ENCODE measurements at places on chromosomes 16 and 17.

DNA sequence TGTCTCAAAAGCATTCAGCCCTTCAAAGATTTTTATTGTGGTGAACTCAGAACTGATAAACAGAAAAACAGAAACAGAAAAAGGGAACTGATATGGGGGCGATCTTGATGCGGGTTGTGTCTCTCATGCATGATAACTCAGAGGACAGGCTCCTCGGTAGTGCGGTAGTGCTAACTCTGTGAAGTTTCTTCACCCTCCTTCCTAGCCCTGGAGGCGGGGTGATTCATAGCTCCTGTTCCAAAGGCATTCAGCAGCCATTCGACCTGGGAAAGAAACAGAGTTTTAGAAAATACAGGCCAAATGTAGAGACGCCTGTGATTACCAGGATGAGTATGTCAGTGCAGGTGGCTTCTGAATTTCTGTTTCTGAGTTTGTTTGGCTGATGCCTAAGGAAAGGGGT is 5.5 kb upstream of the MAF start:
- no peak for DNase-seq

- DNase-seq = no peak
Observed at GRCh38 chr17:42002175-42002791, 15.0 kb downstream of the DNAJC7 start.

GRCh38 chr17:19533718-19534561 is at the start of gene SLC47A1:
Gene SLC47A1, plus strand, starts transcription at chr17:19533854. Its CDS starts 86 bp downstream, at chr17:19533940.
- peak; percentile 39 for DNase-seq

DNA sequence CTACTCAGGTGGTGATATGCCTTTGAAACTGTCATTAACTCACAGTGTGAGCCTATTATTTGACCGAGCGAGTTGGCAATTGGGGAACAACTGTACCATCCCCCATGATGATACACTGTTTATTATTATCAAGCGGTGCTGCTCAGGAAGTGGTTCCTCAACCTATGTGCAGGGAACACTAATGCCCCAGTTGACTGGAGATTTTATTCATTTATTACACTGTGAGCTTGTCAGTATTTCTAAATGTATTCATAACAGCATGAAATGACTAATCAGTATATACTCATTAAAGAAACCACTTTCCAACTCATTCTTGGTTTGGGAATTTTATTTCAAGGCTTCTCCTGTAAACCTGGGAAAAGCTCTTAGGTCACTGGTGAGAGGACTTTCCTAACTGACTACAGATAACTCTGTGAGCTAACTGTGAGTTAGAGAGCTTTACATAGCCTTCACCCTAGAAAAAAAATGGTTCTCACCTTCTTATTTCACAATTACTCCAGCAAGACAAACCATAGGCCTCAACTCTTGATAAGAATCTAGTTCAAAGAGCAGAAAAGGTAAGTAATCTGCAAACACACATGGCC is 42.4 kb downstream of the NXPH3 start:
- DNase-seq = no peak

Data from activated naive CD8-positive, alpha-beta T cell treated with anti-CD3 and anti-CD28 coated beads for 36 hours (primary cell).